ENCODE measurements at places on chromosomes 12 and 14. TPM values are rescaled to one million over a fixed set of nuclear protein-coding genes. Genes with fewer than 3 reads are reported as not detected.

GRCh38 chr12:21553329-21553675 is 27.2 kb downstream of the SPX start:
- no peak for DNase-seq
- no peaks in the 10 kb centered on the region for H3K27me3 ChIP-seq
- no peak overlapping the region for H3K27ac ChIP-seq
- H3K4me3 ChIP-seq: no peak overlapping the region
- peaks cover 1% of the 10 kb centered on the region for H3K4me1 ChIP-seq

DNA sequence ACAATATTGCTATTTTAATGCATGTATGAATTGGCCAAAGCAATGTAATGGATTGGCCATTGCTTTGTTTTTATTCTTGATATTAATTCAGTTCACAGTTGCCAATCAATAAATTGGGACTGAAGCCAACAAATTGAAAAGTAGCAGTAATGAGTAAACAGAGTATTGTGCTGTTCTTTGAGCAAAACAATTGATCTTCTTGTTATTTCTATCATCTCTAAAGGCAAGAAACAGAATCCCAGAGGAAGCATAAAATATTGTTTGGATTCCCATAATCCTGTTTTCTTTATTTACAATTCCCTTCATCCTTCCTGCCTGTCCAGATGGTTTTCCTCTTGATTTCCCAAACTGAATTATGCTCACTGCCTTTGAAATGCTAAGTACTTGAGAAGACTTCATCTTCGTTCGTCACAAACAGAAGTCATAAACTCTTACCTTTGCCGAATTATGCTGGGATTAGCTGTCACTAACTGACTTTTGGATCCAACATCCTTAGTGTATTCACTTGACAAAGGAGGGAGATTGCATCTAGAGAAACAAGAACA is 85.9 kb downstream of the ST8SIA1 start:
- H3K4me1 ChIP-seq: peaks cover 4% of the 10 kb centered on the region
- peaks cover 2% of the 10 kb centered on the region for H3K27me3 ChIP-seq
- no peak for DNase-seq
- H3K36me3 ChIP-seq: no peaks in the 10 kb centered on the region

- no peaks in the 10 kb centered on the region for H3K27me3 ChIP-seq
- H3K4me3 ChIP-seq: no peak overlapping the region
- H3K36me3 ChIP-seq: no peaks in the 10 kb centered on the region
- no peak overlapping the region for H3K27ac ChIP-seq
- no peaks in the 10 kb centered on the region for H3K4me1 ChIP-seq
Measured at GRCh38 chr12:24222968-24223367, 273.5 kb upstream of the SOX5 start.

GRCh38 chr12:41438854-41439541 is 250.9 kb downstream of the PDZRN4 start:
- H3K4me3 ChIP-seq: no peak overlapping the region
- H3K27ac ChIP-seq: no peak overlapping the region
- no peaks in the 10 kb centered on the region for H3K4me1 ChIP-seq
- no peaks in the 10 kb centered on the region for H3K27me3 ChIP-seq
- no peaks in the 10 kb centered on the region for H3K36me3 ChIP-seq
- no peak for DNase-seq

The CDCA3 gene
- total RNA-seq: 74.6 TPM

DNA sequence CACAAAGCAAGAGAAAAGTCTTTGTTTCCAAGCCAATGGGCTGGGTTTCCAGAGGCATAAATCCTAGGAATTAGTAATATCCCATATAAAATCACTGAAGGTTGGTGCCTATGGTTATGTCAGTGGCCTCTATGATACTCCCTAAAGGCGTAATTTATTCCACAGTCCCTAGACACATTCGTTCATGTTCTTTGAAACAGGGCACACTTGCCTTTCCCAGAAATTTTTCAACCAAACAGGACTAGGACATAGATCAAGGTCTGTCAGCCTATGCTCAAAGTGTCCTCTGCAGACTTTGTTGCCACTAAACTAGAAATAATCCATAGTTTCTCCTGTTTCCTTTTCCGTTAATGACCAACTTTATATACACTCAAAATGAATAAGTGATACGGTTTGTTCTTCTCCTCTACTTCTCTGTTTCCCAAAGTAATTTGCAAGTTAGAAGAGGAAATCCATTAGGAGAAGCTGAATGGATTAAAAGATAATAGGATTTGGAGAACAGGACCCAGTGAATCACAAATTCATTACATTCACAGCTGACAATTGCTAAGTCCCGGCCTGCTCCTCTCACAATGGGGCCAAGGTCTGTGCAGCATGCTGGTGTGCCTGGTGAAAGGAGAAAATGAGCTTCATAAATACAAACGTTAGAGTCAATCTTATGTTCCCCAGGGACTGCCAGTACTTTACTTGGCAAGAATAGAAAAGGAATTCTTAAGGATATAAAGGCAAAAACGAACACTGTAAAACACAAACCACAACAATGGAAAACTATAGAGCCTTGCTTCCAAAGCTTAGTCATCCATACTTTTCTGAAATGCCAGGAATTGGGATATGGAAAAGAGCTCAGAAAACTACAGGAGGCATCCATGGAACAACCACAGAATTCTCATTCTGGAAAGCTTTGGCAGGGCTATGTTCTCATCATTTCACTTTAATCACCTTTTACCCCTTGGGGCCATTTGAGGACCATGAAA is 966.2 kb downstream of the NRXN3 start:
- DNase-seq: no peak
- H3K36me3 ChIP-seq: no peaks in the 10 kb centered on the region
- H3K27ac ChIP-seq: no peak overlapping the region
- no peaks in the 10 kb centered on the region for H3K27me3 ChIP-seq

DNA sequence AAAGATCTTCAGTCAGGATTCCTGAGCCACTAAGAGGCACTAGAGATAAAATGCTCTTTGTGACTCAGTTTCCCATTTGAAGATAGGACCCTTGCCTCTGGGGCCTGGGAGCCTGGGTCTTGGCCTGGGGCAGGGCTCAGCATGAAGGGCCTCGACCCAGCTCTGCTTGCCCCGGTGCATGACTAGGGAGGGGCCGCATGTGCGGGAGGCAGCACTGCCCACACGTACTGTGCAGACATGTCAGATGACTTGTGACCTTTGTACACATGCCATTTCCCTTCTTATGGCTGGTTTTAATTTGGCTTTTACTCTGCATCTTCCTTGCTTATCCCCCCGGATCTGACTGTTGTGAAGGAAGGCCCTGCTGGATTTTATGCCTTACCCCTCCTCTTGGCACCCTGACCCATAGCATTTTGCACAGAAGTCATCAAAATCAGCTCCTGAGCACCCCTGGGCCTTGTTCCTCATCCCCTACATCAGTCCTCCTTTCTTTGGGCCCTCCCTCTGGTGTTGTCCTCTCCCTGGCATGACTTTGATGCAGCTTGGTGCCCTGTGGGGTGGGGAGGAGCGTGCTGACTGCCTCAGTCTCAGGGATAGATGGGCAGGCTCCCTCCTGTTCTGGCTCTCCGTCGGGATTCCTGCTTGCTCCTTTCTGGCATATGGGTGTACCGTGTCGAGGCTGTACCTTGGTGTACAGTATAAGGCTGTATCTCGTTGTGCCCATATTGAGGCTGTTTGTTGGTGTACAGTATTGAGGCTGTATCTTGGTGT is 4.4 kb downstream of the CLSTN3 start:
- no peaks in the 10 kb centered on the region for H3K27me3 ChIP-seq
- peaks cover 14% of the 10 kb centered on the region for H3K36me3 ChIP-seq
- no peak for DNase-seq

The NUP37 gene
- 99.1 TPM for total RNA-seq

The CLMN gene
- total RNA-seq: 0.31 TPM

- H3K27me3 ChIP-seq: no peaks in the 10 kb centered on the region
- no peaks in the 10 kb centered on the region for H3K4me1 ChIP-seq
- no peak overlapping the region for H3K27ac ChIP-seq
- H3K4me3 ChIP-seq: no peak overlapping the region
Measured at GRCh38 chr14:53894456-53894855, 62.2 kb downstream of the BMP4 start.

GRCh38 chr14:54208751-54209150 is 188.1 kb upstream of the CDKN3 start:
- H3K36me3 ChIP-seq: no peaks in the 10 kb centered on the region
- no peaks in the 10 kb centered on the region for H3K4me1 ChIP-seq
- no peak for DNase-seq
- no peak overlapping the region for H3K27ac ChIP-seq

The TEDC1 gene
- total RNA-seq: 30.1 TPM

GRCh38 chr12:76018672-76019071 is 12.9 kb downstream of the PHLDA1 start:
- H3K27me3 ChIP-seq: no peaks in the 10 kb centered on the region
- no peak for DNase-seq
- H3K27ac ChIP-seq: peak overlapping the region; percentile 76
- H3K36me3 ChIP-seq: no peaks in the 10 kb centered on the region

GRCh38 chr14:56358851-56359614 is 220.6 kb upstream of the TMEM260 start:
- H3K27me3 ChIP-seq: no peaks in the 10 kb centered on the region
- H3K4me3 ChIP-seq: no peak overlapping the region
- peaks cover 4% of the 10 kb centered on the region for H3K4me1 ChIP-seq

The KRT5 gene
- total RNA-seq: not detected
